ENCODE measurements at places on chromosomes 4 and X. TPM values are rescaled to one million over a fixed set of nuclear protein-coding genes. Genes with fewer than 3 reads are reported as not detected.

The CT45A10 gene
- not detected for total RNA-seq

The L1CAM gene
- total RNA-seq = 2.1 TPM

The ARX gene
- total RNA-seq = not detected

The PAGE4 gene
- total RNA-seq = not detected

The UGT2B10 gene
- total RNA-seq = not detected

The PTPN13 gene
- total RNA-seq = 7.8 TPM

- H3K4me1 ChIP-seq = peaks cover 4% of the 10 kb centered on the region
- H3K27ac ChIP-seq = no peak overlapping the region
- no peak for DNase-seq
- no peaks in the 10 kb centered on the region for H3K27me3 ChIP-seq
Measured at GRCh38 chr4:108240366-108240765, 71.6 kb upstream of the LEF1 start.

- H3K36me3 ChIP-seq = peaks cover 10% of the 10 kb centered on the region
- no peaks in the 10 kb centered on the region for H3K27me3 ChIP-seq
- H3K27ac ChIP-seq = no peak overlapping the region
- H3K4me1 ChIP-seq = peaks cover 60% of the 10 kb centered on the region
- H3K4me3 ChIP-seq = no peak overlapping the region
Measured at GRCh38 chr4:102537269-102537668, 36.1 kb downstream of the NFKB1 start.

GRCh38 chr4:58061967-58062366, 951.8 kb upstream of the IGFBP7 start:
- DNase-seq = no peak
- H3K4me3 ChIP-seq = no peak overlapping the region

GRCh38 chr4:66590488-66591215, 920.4 kb upstream of the EPHA5 start:
- H3K27ac ChIP-seq = no peak overlapping the region
- no peaks in the 10 kb centered on the region for H3K4me1 ChIP-seq
- no peak for DNase-seq
- no peaks in the 10 kb centered on the region for H3K36me3 ChIP-seq
- H3K27me3 ChIP-seq = no peaks in the 10 kb centered on the region

DNA sequence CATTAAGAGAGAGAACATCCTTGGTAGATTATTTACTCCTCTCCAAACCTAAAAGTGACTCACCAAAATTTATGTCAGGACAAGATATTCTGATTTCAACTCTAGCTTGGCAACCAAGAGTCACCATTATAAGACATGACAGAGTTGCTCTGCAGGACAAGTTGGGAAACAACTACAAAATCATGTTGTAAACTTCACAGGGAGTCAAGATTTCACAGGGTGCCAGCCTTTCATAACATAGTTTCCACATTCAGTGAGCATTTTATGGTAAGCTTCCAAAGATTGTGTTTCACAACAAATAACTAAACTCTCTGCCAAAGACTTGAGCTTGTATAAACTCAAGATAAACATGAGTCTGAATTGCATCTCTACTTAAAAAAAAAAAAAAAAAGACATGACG, 121.0 kb upstream of the DIAPH2 start:
- H3K36me3 ChIP-seq = no peaks in the 10 kb centered on the region
- DNase-seq = no peak
- H3K27ac ChIP-seq = no peak overlapping the region
- no peak overlapping the region for H3K4me3 ChIP-seq

- no peak for DNase-seq
- no peak overlapping the region for H3K27ac ChIP-seq
- peaks cover 71% of the 10 kb centered on the region for H3K27me3 ChIP-seq
Measured at GRCh38 chrX:110414679-110415439, 56.2 kb downstream of the RTL9 start.

GRCh38 chrX:55742649-55743048, 25.1 kb downstream of the RRAGB start:
- H3K36me3 ChIP-seq = peaks cover 14% of the 10 kb centered on the region
- DNase-seq = no peak
- no peak overlapping the region for H3K27ac ChIP-seq

GRCh38 chrX:15564981-15565579, 35.7 kb downstream of the ACE2 start:
- no peaks in the 10 kb centered on the region for H3K4me1 ChIP-seq
- no peak overlapping the region for H3K27ac ChIP-seq
- DNase-seq = peak; percentile 19
- no peak overlapping the region for H3K4me3 ChIP-seq
- no peaks in the 10 kb centered on the region for H3K36me3 ChIP-seq

DNA sequence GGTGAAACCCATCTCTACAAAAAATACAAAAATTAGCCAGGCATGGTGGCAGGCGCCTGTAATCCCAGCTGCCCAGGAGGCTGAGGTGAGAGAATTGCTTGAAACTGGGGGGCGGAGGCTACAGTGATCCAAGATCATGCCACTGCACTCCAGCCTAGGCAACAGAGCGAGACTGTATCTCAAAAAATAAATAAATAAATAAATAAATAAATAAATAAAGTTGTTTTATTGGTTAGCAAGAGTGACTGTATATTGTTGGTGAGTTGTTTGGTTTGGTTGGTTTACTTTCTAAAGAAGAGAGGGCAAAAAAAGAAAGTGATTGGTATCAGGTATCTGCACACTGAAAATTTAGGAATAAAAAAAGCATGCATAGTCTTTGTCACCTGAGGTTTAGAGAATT, 501.0 kb downstream of the RPA4 start:
- H3K36me3 ChIP-seq = no peaks in the 10 kb centered on the region
- DNase-seq = no peak
- no peak overlapping the region for H3K27ac ChIP-seq
- peaks cover 5% of the 10 kb centered on the region for H3K4me1 ChIP-seq

DNA sequence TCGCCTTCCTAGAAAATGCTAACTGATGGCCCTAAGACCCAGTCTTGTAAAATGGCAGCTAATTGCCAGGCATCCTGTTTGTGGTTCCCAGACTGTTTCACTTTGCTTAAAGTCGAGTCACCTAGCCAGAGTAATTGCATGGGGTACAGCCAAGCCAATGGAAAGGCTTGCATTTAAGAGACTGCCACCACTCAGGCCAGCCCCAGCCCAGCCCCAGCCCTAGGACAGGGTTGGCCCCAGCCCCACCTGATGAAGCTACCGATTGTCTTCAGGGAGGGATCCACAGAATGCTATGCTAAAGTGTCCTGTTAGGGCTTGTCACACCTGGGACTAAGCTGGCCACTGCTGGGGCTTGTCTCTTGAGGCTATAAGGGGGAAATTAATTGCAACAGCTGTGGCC, 194.6 kb upstream of the KLF3 start:
- H3K27ac ChIP-seq = no peak overlapping the region
- H3K27me3 ChIP-seq = no peaks in the 10 kb centered on the region
- peaks cover 6% of the 10 kb centered on the region for H3K36me3 ChIP-seq
- peaks cover 6% of the 10 kb centered on the region for H3K4me1 ChIP-seq
- H3K4me3 ChIP-seq = no peak overlapping the region
- no peak for DNase-seq

DNA sequence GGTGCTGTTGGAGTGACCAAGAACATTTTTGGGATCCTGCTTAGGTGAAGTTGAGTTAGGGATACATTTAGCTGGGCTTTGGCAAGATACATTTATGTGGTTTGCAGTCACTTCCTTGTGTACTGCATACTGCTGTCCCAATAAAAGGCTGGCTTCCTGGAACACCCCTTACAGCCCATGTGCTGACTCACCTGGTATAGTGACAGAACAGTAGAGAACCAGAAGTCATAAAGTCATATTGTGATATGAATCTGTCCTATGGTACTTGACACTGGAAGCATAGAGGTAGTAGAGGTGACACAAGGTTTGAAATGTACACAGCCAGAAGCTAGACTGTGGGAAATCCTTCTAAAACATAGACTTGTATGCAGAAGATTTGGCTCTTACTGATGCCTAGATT, 55.3 kb upstream of the SLC25A43 start:
- H3K27ac ChIP-seq = no peak overlapping the region
- DNase-seq = no peak
- H3K36me3 ChIP-seq = peaks cover 3% of the 10 kb centered on the region
- no peak overlapping the region for H3K4me3 ChIP-seq
- peaks cover 41% of the 10 kb centered on the region for H3K27me3 ChIP-seq
- H3K4me1 ChIP-seq = no peaks in the 10 kb centered on the region

DNA sequence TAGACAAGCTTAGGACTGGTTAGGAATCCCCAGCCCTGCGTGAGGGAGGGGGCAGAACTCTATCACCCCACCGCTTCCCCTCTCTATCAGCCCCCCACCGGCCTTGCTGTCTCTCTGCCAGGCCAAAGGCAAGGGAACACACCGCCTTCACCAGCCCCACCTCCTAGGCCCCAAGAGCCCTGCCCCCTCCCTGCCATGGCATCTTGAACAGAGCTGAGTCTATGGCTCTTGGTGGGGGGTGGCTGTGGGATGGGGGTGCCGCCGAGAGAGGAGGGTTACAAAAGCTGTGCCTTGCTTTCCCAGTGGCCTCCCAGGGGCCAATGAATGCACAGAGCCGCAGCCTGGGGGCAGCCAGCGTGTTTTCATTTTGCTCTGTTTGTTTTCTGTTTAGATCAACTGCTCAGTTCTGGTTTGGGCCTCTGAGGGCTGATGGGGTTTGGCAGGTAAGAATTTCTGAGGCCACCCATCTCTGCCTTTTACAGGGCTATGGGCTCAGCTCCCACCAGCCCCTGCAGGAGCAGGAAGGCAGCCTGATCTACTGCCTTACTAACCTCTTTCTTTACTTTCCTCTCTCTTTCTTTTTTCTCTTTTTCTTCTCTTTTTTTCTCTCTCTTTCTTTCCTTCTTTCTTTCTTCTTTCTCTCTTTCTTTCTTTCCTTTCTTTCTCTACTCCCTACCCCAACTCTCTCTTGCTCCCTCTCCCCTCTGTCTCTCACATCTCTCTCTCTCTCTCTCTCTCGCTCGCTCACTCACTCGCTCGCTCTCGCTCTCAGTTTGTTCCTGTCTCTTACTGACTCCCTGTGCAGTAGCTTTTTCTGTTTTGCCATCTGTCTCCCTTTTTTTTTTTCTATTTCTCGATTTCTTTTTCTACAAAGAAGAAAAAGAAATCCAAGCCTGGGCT, 128.3 kb downstream of the PJA1 start:
- no peak for DNase-seq
- no peak overlapping the region for H3K27ac ChIP-seq
- no peaks in the 10 kb centered on the region for H3K36me3 ChIP-seq
- no peak overlapping the region for H3K4me3 ChIP-seq
